Calu3 (cell line): ENCODE measurements at places on chromosomes 4 and X.

DNA sequence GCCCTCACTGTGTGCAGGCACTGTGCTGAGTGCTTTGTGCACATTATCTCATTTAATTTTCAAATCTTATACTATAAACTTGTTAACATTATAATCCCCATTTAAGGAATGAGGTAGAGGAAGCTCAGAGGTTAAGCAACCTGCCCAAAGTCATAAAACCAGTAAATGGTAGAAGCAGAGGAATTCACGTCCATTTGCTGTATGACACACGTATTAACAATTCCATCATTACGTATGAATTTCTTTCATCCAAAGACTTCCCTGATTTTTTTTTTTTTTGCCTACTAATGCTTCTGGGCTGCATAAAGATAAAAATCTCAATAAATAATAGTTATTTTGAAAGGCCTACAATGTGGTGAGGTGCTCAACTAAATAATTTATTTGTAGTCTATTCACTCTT is 64.5 kb upstream of the H2AZ1 start:
- DNase-seq = no peak

DNA sequence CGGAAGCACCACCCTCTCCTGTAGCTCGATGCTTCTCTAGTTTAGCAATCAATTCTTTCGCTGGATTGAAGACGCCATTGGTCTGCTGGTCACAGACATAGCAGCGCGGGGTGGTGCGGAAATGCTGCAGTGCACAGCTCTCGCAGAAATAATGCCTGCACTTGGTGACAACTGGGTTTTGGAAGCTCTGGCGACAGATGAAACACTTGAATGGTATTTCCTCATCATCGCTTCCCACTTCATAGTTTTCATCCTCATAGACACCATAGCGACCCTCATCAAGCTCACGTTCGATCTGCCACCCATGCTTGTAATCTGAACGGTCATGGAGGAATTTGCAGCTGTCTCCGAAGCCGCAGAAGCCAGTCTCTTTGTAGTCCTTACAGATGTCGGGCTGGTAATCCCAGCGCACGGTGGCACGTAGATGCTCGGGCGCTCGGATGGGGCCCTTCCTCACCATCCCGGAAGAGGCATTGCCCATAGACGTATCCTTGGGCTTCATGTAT is 854 bp downstream of the RNF113A start:
- DNase-seq = no peak

DNA sequence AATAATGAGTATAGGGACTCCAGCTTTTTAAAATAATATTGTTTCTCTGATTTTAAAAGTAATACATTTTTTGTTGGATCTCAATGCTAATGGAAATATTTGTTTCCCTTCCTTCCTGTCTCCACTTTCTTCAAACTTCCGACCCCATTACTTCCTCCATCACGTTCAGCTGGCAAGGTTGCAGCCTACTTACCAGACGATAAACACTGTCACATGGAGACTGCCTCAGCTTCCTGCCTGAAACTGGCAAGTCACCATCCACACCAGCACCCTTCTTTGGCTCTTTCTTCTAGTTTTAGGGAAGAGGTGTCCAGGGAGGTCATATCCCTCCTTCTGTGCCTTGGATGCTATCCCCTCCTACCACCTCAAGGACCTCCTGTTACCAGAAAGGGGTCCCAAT is 3.4 kb upstream of the INTU start:
- no peak for DNase-seq

GRCh38 chr4:73450398-73451004 is 14.5 kb downstream of the AFP start:
- peak; percentile 1 for DNase-seq

GRCh38 chr4:153931804-153932203 is 142.9 kb upstream of the SFRP2 start:
- DNase-seq = no peak

- DNase-seq = no peak
These were observed 47.6 kb downstream of the NHSL2 start for GRCh38 chrX:71958281-71958675.

DNA sequence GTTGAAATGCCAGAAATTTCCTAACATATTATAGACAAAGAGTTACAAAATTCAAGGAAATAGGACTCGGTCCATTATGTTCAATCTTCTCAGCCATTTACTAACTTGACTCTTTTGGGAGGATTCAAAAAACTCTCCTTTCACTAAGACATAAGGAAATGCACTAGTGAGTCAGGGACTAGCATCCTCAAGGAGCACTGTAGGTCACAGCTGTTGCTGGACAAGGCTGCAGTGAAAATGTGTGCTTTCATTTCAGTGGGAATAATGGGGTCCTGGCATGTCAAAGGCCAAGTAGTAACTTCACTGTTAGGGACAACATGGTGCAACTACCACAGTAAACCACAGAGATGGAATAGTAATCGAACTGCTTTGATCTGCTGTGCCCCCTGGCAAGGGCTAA is 56.9 kb upstream of the ABCG2 start:
- no peak for DNase-seq

GRCh38 chrX:122439831-122440230 is 744.2 kb upstream of the GRIA3 start:
- no peak for DNase-seq

GRCh38 chrX:74535408-74536151 is 78.8 kb downstream of the RLIM start:
- DNase-seq = peak; percentile 26
